Occipital lobe (tissue), 3 donors: ENCODE measurements at places on chromosomes 7 and 10.

- DNase-seq: no peak
Measured at GRCh38 chr10:5564537-5565204, 39.9 kb downstream of the CALML3 start.

DNA sequence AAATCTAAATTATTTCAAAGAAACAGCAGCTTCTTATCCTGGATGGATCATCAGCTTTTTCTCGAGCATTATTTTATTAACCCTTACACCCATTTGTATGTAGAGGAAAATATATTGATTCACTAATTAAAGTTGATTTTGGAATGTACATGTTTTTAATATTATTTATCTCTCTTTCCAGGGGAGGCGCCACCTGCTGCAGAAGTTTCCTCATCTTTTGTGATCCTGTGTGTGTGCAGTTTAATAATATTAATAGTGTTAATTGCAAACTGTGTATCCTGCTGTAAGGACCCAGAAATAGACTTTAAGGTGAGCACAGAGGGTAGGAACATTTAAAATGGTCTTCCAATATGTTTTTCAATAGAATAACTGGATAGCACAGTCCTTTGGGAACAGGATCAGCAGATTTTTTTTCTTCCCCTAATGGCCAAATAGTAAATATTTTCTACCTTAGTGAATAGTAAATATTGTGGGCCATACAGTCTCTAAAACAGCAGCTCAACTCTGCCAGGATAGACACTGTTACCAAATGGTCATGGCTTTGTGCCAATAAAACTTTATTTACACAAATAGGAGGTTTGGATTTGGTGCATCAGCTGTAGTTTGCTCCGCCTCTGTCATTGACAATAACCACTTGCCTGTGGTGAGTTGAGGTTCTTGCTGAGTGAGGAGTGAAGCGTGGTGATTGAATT lies 30.6 kb downstream of the LMTK2 start:
- DNase-seq: no peak

DNA sequence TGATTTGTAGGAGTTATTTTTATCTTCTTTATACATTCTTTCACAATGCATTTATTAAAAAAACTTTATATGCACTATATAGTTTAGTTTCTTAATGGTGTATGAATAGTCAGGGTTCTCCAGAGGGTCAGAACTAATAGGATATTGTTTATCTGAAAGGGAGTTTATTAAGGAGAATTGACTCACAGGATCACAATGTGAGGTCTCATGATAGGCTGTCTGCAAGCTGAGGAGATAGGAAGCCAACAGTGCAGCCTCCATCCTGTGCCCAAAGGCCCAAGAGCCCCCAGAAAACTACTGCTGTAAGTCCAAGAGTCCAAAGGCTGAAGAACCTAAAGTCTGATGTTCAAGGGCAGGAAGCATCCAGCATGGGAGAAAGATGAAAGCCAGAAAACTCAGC lies 192.8 kb upstream of the AHR start:
- no peak for DNase-seq

DNA sequence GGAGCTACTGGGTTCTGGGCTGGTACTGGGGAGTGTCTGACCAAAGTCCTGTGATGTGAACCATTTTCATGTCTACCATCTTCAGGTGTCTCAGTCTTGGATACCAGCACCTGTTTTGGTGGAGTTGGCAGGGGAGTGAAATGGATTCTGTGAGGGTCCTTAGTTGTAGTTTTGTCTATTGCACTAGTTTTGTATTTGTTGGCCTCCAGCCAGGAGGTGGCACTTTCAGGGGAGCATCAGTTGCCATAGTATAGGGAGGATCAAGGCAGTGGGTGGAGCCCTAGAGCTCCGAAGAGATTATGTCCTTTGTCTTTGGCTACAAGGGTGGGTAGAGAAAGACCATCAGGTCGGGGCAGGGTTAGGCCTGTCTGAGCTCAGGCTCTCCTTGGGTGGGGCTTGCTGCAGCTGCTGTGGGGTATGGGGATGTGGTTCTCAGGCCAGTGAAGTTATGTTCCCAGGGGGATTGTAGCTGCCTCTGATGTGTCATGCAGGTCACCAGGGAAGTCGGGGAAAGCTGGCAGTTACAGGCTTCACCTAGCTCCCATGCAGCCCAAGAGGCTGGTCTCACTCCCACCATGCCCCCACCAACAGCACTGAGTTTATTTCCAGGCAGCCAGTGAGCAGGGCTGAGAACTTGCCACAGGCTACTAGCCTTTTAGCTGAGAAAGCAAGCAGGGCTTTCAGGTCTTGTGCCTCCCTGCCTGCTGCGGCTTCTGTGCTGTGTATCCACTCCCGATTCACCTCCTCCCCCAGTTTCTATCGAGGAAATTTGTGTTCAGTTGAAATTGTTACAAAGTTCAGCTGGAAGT lies 153.1 kb downstream of the ZNF365 start:
- no peak for DNase-seq

DNA sequence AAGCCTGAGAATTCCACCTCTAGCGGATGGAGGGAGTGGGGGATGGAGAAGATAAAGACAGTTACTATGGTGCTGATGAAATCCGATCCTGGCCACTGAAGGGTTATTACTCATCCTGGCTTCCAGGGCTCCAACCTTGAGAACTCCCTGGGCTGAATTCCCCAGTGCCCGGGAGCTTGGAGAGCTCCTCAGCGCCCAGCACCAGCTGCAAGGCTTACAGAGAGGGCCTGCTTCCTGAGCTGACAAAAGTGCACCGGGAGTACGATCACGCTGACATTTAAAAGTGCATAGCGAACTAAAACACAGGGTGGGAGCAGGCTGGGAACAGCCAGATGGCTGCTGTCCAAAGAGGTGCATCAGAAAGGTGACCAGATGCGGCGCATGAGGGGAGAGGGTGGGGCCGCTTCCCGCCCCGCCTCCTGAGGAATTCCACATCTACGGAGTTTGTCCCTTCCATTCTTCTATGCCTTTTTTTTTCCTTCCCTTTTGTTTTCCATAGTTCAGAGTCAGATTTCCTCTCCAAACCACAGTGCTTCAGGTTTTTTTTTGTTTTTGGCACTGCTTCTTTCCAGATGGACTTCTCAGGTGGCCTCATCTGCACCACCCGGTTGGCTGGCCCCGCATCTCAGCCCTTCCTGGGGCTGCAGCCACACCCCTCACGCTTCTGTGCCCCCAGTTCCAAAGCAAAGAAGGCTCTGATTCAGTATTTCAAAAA lies 62.4 kb upstream of the MKRN1 start:
- DNase-seq: no peak

DNA sequence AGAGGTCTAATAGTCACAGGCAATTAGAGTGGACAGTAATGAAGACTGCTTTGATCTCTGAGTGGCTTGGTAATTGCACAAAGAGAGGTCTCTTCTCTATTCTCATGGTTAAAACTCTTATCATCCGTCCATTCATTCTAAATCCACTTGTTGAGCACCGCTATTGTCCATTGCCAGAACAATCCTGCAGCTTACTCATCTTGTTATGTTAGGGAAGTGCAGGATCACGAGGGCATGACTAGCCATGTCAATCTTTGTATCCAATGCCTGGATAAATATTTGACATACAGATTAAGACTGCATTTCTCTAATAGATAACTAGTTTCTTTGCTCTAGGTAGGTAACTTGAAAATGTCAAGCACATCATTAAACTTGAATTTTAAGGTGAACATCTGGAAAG lies 14.9 kb downstream of the SFTPD start:
- no peak for DNase-seq

DNA sequence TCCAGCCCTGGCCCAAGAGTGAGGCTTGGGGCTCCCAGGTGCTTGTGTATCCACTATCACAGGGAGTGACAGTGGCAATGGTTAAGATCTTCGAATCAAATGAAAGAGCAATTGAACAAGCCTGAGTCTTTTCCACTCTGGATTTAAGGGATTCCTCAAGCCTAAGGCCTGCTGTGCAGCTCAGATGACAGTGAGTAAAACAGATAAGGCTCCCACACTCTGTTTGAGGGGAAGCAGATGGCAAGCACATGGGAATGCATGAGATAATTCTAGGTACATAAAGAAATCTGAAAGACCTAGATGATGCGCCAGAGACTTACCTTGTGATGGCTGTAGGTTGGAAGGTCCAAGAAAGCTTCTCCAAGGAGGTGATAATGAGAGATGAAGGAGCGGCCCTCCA lies 95.0 kb downstream of the LRRC18 start:
- DNase-seq: no peak

DNA sequence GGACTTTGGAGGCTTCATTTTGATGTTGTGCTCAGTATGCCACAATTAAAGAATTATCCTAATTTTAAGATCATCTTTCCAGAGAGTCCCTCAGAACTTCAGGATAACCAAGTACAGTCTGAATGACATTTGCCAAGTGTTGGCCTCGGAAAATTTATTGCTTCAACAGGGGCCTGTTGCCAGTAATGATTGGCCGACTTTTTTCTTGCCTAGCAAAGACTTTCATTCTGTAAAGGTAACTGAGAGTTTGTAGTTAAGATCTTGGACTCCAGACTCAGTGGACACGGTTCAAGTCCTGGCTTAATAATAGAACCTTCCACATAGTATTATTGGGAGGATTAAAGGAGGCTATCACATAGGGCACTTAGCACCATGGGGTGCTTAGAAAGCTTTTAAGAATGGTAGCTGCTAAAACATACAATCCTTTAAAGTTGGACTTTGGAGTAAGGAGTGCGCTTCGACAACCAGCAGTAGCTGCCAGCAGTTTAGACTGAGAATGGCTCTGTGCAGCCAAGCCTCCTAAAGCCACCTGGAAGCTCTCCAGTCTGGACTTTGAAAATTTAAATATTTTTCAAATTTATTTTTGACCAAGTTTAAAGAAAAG lies 90.0 kb downstream of the PLCE1 start:
- no peak for DNase-seq

DNA sequence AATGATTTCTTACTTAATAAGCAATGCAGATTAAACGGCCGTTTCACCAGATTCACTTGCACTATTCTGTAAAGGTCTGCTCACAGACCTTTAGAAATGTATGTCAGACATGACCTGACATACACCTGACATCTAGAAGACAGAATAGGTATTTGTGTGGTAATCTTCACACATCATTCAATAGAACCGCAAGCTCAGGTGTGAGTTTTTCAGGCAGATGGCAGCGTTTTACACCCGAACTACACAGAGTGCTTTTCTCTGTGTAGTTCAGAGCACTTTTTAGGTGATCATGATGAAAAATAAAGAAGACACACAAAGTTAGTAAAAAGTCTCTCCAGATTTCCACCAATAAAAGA lies 63.2 kb downstream of the PRKCQ start:
- no peak for DNase-seq

DNA sequence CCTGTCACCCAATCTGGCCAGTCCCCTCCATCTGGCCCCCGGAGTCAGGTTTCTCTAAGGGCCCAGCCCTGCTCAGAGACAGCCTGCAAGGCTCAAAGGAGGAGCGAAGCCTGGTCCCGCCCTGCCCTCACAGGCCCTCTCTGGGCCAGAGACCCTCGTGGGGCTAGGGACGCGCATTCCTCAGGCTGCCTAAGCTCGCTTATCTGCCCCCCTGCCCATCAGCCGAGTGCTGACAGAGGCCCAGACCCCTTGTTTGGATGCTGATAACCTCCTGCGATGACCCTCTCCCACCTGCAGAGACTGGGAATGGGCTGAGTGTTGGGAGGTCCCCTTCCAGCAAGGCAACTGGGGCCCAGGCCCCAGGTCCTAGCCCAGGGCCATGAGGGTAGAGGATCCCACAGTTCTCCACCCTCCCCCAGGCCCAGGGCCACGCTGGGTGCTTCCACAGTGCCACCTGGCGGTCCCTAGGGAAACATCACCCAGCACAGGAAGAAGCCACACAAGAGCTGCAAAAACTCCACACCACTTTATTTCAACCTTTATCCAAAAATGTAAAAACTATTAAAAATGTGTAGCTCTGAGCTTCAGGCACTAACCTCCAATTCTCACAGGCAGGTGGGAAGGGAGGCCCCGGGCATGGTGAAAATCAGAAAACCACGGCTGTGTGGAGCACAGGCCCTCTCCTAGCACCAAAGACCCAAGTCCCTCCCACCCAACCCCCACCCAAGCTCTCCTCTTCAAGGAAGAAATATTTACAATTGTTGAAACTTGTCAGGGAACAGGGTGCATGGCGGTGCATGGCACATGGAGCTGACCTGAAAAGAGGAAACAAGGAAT lies 2.2 kb downstream of the NPM3 start:
- DNase-seq: peak; percentile 41

- DNase-seq: no peak
Measured at GRCh38 chr7:151857866-151858450, 19.0 kb downstream of the PRKAG2 start.

DNA sequence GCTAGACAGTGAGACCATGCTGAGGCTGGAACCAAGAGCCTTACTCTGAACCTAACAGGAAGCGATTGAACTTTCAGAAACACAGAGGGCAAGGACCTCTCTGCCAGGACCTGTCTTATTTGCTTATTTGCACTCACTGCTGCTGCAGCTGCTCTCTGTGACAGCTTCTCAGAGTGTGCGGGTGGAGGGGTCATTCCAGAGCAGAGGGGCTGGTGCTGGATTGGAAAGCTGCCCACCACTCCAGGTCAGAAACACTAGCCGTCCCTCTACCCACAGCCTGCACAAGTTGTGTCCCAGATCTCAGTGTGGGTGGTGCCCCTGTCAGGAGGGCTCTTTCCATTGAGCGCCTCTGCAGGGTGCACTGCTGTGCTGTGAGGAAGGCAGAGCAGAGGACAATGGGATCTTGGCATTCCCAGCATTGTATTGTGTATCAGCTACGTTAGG lies 126.2 kb downstream of the CCNY start:
- DNase-seq: no peak

DNA sequence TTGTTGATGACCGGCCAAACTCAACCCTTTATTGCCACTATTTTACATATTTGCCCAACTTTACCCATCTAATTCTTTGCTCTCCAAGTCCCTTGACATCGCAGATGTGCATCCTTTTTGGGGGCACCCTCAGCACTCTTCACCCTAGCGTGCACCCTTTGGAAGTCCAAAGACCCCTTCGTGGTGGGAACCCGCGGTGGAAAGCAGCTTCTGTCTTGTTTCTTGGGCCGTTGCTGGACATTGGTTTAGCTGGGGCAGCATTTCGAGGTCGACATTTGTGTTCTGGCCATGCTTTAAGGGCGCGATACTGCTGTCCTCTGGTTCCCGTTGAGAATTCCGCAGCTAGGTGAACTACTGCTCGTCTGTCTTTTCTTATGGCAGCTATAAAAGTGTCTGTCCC lies 326 bp upstream of the PAPOLB start:
- DNase-seq: no peak

DNA sequence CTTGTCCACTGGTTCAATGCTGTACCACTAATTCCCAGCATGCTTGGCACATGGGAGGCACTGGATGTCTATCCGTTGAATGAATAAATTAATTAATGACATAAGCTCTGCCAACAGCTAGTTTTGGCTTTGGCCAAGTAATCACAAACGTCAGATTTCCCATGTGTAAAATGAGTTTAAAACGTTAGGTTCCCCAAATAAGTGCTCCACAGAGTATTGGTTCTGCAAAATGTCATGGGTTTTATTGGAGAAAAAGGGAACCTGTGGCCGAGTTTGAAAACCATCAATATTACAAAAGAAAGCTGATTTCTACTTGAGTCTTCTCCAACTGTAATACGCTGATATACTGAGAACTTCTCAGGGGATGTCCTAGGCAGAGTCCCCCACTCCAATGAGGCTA lies 23.2 kb downstream of the ELMO1 start:
- DNase-seq: no peak

- no peak for DNase-seq
Measured at GRCh38 chr7:11410656-11411644, 421.0 kb downstream of the THSD7A start.

GRCh38 chr7:100719523-100720278 lies 567 bp upstream of the EPO start:
- no peak for DNase-seq
